Sigmoid colon (tissue), 7 donors: ENCODE measurements at places on chromosomes 5 and 9.
A peak's percentile ranks its signal among the peaks of the same experiment; 100 is the strongest.

GRCh38 chr5:83357621-83358231, 113.8 kb upstream of the VCAN start:
- no peak for DNase-seq

GRCh38 chr9:129995409-129996160, 47.4 kb downstream of the FNBP1 start:
- DNase-seq: no peak

DNA sequence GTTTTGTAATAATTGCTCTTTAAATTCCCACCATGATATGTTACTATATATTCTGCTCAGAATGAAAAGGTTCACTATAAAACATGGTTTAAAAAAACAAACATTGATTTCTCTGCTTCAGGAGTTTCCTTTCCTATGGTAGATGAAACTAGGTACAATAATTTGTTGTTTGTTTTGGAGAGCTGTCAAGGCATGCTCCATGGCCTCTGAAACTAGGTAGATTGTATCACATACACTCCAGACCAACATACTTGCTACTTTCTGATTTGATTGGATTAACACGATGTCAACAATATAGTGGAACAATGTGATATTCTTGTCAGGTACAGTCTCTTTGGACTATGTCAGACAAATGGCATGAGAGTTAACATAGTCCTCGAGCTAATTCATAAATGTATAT, 452.7 kb upstream of the CDH9 start:
- DNase-seq: no peak

GRCh38 chr9:121674017-121674416, 22.6 kb downstream of the DAB2IP start:
- DNase-seq: no peak

- DNase-seq: no peak
Measured at GRCh38 chr5:159269723-159270122, 6.6 kb downstream of the UBLCP1 start.

DNA sequence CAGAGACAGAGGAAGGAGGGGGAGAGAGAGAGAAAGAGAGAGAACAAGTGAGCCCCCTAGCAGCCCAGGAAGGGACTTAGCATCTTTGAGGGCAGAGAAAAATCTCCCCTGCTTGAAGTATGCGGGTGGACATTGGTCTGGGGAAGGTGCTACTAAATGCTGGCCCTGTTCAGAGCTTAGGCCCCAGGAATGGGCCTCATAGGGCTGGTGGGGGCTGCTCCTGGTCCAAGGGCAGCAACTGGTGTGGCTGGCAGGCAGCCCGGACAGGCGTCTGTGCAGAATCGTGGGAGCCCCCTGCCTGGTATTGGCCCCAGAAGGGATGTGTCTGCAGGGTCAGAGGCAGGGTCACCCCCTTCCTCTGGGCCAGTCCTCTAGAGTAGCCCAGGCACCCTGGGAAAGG, 47.8 kb upstream of the SUSD3 start:
- DNase-seq: no peak

- no peak for DNase-seq
Measured at GRCh38 chr5:31161781-31162181, 31.7 kb upstream of the CDH6 start.

- no peak for DNase-seq
Measured at GRCh38 chr5:31934156-31934555, 240.0 kb downstream of the GOLPH3 start.

GRCh38 chr5:176837707-176838115, 27.4 kb downstream of the UNC5A start:
- peak; percentile 79 for DNase-seq

DNA sequence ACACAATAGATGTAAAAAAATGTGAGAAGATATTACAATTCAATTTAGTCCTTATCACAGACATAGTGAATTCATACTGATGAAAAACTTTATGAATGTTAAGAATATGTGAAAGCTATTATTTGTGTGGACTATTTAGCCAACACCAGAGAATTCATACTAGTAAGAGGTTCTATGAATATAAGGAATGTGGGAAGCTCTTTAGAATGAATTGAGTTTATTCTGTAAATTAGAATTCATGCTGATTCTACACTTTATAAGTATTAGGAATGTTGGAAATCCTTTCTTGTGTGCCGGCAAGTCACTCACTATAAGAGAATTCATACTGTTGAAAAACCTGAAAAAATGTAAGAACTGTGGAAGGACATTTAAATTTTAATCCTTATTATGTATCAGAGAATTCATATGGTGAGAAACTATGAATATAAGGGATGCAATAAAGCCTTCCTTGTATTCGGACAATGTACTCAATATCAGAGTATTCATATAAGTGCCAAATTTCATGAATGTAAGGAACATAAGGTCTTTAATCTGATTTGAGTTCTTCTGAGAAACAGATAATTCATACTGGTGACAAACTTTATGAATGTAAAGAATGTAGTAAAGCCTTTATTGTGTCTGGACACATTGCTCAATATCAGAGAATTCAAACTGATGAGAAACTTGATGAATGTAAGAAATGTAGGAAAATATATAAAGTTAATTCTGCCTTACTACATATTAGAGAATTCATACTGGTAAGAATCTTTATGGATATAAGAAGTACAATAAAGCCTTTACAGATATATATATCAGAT, 21.6 kb upstream of the PCDHA1 start:
- DNase-seq: no peak

DNA sequence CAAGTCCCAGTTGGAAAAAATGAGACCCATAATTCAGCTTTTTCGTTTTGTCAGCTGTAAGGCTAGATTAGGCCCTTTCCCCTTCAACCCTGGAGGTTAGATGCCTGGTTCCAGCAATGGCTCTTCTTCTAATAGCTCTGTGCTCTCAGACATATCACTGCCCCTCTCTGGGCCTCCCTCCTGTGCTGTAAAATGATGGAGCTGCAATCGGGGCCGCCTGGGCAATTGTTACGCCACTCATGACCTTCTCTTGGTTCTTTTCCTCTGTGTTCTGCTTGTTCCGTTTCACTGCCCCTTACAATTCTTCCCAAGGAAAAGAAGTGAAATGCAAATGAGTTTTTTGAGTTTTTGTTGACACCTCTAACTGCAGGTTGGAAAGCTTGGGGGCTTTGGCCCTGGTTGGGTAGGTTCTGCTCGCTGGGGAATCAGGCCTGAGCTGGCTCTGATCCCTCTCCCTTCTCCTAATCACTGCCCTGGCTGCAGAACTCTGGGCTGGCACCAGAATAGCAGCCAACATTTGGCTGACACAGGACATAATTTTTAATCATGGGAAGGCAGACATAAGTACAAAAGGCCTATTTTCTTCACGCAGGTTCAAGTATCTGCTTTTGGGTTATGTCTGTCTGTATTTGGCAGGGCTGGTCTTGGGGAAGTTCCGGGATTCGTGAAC, 110.9 kb downstream of the FOXD1 start:
- DNase-seq: no peak
